Activated CD4-positive, alpha-beta T cell treated with anti-CD3 and anti-CD28 coated beads, Interleukin-2, amount 10 ng/mL, durations not matched to agents 24 days and 14 days (primary cell): ENCODE measurements at places on chromosomes 5 and 9.
A peak's percentile ranks its signal among the peaks of the same experiment; 100 is the strongest.

GRCh38 chr5:133398646-133399101 lies 213.7 kb downstream of the FSTL4 start:
- peak; percentile 60 for DNase-seq

- no peak for DNase-seq
These were observed 11.2 kb upstream of the CACFD1 start for GRCh38 chr9:133448487-133448972.

GRCh38 chr5:112757468-112758208 lies 20.0 kb downstream of the APC start:
- DNase-seq, result peak; percentile 65

DNA sequence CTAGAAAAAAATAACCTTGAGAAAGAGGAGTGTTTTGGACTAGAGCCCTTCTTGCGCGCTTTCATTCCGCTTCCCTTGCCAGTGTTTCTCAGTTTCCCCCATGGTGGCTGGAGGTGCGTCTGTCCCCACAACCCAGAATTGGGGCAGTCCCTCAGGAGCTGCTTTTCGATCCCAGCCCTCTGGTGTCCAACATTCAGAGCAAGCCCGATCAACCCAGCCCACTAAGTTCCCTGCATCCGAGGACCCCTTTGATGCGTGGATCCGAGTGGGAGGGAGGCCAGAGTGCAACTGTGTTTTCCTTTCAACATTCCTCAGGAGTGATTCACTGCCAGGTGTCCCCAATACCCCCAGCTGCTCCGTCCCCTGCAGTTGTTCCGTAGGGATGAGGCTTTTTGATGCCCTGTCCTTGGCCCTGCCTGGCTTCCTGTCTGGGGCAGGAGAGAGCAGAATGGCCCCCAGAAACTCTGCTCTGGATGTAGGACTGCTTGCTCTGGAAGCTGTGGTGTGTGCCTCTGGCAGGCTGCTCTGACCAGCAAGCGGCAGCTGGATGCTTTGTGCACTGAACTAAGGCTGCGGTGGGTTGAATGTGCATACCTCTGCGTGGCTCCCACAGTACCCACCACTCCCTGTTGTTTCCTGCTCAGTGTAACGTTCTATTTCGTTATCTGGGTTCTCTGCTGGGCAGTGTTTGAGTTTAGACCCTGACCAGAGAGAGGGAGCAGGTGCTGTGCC lies 117.5 kb downstream of the BOD1 start:
- DNase-seq, result no peak

DNA sequence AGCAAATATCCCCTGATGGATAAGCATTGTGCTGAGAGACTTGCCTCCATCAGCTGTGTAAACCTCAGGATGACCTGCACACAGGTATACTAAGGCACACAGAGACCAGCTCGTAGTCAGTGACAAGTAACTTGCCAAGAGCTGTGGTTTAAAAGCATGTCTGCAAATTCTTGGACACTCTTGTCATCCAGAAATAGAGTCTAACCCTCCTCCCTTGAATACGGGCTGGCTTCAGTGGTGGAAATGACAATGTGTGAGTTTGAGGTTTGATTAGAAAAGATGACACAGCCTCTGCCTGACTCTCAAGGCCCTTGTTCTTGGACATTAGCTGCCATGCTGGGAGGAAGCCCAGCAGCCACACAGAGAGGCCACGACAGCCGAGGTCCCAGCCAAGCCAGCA lies 114.4 kb downstream of the GADD45G start:
- DNase-seq, result no peak

DNA sequence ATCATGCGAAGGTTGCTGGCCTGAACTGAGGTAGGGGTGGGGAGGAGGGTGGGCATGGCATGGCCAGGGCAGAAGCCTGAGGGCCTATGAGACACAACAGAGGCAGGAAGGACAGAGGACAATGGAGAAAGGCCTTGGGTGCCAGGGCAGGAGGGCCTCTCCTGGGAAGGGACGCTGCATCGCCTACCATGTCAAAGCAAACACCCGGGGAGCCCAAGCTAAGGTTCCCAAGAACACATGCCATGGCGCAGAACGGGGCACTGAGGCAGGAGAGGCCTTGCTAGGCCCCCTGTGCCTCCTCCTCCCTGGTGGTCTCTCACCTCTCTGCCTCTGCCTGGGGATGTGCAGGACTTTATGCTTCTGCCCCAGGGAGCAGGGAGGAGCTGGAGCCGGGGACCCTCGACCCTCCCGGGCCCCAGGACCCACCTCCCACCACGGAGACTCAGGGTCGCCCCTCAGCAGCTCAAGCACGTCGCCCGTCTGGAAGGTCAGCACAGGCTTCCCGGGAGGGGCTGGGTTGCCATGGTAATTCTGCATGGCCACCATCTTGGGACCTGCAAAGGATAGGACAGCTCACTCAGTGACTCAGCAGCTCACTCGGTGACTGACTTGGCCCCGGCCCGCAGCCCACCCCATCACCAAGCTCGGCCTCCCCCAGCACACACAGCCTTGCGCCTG lies 40.3 kb upstream of the SARDH start:
- no peak for DNase-seq

- no peak for DNase-seq
These were observed 56.2 kb upstream of the ZNF622 start for GRCh38 chr5:16521521-16522483.

GRCh38 chr9:86277072-86277471 lies 5.3 kb downstream of the ISCA1 start:
- DNase-seq, result no peak

- no peak for DNase-seq
These were observed 37.4 kb downstream of the WWC1 start for GRCh38 chr5:168328814-168329213.

- DNase-seq, result peak; percentile 93
These were observed 52.5 kb downstream of the JADE2 start for GRCh38 chr5:134577796-134578577.

GRCh38 chr5:141871870-141872269 lies 6.3 kb downstream of the PCDH1 start:
- DNase-seq, result no peak

DNA sequence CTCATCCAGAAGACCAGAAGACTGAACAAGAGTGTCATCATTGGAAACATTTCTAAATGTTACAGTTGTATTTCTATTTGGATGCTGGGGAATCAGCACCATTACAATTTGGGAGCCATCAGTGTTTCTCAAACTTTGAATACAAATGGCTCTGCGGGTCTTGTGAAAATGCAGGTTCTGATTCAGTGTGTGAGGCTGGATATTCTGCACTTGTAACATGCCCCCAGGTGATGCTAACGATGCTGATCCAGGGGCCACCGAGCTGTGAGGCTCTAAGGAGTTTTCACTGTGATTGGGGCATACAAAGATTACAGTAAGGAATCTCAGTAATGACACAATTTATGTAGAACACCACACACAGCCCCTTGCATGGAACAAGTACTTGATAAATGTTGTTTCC lies 167.7 kb downstream of the ACTL7B start:
- no peak for DNase-seq

GRCh38 chr5:135227064-135228022 lies 171.7 kb downstream of the MACROH2A1 start:
- no peak for DNase-seq

- no peak for DNase-seq
These were observed 5.5 kb downstream of the PTGER4 start for GRCh38 chr5:40685193-40685592.

- DNase-seq, result no peak
These were observed 44.7 kb upstream of the HK3 start for GRCh38 chr5:176943816-176944215.

DNA sequence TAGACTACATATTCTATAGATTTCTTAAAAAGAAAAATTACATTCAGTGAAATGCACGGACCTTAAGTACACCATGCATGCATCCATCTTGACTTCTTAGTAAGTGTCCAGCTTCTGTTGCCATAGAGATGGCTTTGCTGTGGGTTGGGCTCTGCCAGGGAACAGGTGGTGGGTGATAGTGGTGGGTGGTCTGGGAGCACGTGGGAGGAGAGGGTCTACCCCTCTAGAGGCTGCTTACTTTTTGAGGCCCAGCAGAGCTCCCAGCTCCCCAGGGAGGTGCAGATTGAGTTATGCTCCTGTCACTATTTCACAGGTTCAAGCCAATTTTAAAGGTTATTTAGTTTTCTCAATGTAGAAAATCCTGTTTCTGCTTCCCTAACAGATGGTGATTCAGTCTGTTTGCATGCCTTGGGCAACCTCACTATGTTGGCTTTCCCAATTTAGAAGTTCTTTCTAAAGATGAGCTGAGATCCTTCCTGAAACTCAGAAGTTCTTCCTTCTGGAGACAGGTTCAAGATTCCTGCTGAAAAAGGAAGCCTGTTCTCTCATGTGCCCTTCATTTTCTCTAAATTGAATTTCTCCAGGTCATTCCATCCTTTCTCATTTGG lies 107.4 kb upstream of the LHFPL2 start:
- no peak for DNase-seq
